ENCODE measurements at places on chromosomes 16 and 17.
A peak's percentile ranks its signal among the peaks of the same experiment; 100 is the strongest.

DNA sequence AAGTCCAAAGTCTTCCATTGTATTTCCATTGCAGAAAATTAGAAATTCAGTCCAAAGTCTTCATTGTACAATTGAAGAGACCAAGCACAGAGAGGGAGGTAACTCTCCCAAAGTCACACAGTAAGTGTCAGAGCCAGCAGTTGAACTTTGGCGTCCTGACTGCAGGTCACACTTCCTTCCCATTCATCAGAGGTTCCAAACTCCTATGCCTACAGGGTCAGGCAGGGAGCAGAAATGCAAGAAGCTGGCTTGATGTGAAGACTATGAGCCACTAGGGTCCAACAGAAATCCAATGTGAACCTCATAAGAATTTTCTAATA, 44.7 kb upstream of the GRIN2A start:
- no peak for DNase-seq

GRCh38 chr17:81868674-81869220, 2.4 kb downstream of the ARHGDIA start:
- no peak for DNase-seq

DNA sequence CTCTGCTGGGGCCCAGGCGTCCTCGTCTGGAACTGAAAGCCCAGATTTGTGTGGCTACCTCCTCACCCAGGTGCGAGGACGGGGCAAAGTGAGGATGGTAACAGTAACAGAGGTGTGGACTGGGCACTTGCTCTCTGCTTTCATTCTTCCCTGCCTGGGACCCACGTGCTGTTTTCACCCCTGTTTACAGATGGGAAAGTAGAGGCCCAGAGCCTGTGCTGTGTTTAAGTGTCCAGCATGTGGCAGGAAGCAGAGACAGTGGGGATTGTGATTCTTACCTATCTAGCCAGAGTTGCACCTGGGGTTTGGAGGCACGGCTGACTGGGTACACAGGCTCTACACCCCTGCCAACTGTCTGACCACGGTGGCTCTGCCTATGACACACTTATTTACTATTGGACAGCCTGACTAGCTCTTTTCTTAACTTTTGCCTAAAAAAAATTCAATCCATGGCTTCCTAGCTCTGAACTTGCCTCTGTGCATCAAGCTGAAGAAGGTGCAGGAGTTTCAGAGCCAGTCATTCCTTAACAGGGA, 155.4 kb downstream of the CLEC16A start:
- DNase-seq: no peak

DNA sequence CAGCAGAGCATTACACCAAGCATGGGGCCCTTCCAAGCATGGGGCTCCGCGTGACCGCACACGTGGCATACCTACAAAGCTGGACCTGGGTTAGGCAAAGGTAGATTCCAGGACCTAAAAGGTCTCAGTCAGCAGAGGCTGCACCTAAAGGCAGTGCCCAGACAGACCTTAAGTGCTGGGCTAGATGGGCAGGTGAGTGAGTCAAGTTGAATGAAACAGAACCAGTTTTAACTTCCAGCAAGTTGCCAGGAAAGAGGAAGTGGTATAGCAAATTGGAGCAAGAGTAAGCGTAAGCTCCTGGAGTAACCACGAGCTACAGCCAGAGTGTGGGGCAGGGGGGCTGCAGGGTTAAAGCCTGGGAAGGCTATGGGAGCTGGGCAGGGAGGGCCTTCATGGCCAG, 49.5 kb downstream of the SRCIN1 start:
- DNase-seq: no peak

- DNase-seq: no peak
Observed at GRCh38 chr16:14241631-14242030, 170.5 kb downstream of the MRTFB start.

DNA sequence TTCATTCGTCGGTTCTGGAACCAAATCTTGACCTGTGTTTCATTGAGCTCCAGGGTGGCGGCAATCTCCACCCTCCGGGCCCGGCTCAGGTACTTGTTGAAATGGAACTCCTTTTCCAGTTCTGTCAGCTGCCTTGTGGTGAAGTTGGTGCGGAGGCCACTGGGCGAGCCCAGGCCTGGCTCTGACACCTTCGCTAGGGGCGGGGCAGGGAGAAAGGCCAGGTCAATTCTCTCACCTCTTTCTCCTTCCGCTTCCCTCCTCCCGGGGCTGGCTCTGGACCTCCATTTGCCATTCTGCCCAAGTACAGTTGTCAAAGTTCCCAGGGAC, 1.2 kb downstream of the HOXB1 start:
- DNase-seq: no peak

- DNase-seq: no peak
Observed at GRCh38 chr17:3643889-3644349, 7.4 kb downstream of the CTNS start.

DNA sequence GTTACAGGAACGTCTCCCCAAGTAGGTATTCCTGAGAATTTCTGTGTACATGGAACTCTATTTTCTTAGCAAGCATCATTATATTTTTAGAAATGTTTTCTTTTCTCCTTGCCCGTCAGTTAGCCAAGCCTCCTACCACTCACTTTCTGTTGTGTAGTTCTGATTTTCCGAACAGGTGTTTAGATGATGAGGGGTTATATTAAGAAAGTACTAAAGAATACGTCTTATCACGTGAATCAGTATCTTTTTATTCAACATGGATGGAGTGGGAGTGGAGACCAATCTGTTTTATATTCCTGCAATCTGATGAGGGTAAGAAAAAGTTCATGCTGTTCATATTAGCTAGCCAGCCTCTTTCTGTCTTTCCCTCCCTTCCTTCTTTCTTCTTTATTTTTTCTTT, 29.4 kb downstream of the MSI2 start:
- DNase-seq: no peak

GRCh38 chr17:77186141-77186604, 45.4 kb downstream of the SEC14L1 start:
- DNase-seq: peak; percentile 36

DNA sequence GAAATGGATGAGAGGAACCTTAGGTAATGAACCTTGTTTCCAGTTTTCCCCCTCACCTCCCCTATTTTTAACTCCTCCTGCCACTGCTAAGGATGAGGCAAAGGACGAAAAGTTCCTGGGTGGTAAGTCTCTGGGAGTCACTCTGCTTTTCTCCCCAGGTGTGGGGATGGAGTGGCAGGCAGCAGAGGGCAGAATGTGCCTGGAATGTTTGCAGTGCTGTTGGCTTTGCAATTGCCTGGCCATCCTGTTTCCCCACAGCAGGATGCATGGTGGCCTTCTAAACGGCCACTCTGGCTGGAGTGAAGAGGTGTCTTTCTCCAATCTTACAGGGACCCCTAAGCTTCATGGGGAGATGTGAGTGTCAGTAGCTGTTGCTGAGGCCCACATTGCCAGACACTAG, 432.5 kb upstream of the ZFHX3 start:
- no peak for DNase-seq

Data from hypothalamus (tissue), 51 donors.